Tibial nerve (tissue), 4 donors: ENCODE measurements at places on chromosomes 13 and 19.

DNA sequence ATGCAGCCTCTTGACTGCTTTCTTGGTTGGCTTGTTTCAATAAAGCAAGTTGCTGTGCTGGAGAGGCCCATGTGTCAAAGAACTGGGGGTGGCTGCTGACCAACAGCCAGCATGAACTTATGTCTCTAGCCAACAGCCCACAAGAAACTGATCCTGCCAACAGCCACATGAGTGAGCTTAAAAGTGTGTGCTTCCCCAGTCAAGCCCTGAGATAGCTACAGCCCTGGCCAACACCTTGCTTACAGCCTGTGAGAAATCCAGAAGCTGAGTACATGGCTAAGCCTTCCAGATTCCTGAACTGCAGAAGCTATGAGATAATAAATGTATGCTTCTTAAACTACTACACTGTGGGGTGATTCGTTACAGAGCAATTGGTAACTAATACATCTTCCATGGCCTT, 38.9 kb upstream of the IPO5 start:
- no peak for DNase-seq

GRCh38 chr19:56884441-56884840, 43.9 kb upstream of the PEG3 start:
- no peak for DNase-seq

DNA sequence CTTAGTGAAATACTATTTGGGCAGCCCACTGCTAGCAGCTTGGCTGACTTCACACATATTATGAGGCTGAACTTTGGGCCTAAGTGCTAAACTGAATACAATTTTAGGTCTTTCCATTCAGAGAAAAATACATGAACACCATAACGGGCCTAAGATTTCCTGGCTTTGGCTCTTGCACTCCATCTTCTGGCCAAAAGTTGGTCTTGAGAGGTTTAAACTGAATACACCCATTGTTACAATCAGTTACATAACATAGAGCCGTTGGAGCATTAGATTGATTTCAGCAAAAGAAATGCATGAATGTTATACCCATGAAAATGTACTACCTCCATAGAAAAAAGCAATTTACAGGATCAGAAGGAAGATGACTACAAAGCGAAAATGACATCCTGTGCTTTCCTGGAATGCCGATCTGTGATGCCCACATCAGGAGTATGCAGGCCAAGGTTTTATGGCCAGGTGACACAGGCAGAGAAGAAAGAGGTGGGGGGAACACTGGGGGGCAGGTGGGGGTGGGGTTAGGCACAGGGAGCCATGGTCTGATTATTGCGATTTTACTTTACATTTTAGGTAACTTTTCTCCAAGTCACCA, 11.1 kb upstream of the SHISA2 start:
- DNase-seq = peak; percentile 59

- DNase-seq = no peak
Observed at GRCh38 chr19:43691755-43692154, 21.8 kb upstream of the PLAUR start.

- DNase-seq = no peak
Observed at GRCh38 chr13:26677156-26677555, 83.4 kb downstream of the GPR12 start.

- no peak for DNase-seq
Observed at GRCh38 chr13:36294096-36294495, 3.5 kb downstream of the CCDC169 start.

- DNase-seq = no peak
Observed at GRCh38 chr13:40438999-40439797, 227.2 kb downstream of the FOXO1 start.

DNA sequence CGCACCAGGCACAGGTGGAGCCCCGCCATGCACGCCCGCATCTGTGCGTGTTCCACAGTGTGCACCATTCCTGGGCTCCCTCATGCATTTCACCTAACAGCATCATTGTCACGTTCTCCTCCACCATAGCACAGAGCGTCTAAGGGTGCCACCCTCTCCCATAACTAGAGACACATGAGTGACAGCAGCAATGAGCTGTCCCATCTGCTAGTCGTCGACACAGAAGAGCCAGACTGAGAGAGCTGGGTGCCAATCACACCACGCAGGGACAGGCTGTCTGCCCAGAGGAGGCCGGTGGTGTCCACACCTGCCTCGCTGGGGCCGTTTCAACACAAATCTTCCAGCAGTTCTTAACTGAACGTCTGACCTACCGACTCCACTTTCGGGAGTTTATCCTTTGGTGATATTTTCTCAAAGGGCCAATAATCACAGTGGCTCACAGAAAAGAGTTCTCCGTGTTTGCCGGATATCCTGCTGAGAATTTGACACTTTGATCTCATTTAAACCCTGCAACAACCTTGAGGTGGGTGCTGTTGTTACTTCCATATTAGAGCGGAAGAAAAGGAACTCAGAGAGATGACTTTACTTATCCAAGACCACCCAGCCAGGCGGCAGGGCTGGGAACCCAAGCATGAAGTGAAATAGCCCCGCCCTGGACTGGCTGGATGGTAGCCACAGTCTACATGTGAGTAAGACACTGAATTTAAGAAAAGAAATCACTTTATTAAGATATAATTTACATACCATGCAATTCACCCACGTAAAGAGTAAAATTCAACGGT, 16.2 kb downstream of the CLEC11A start:
- no peak for DNase-seq
